Stomach (tissue), 19 donors: ENCODE measurements at places on chromosomes 13 and 19. TPM values are rescaled to one million over a fixed set of nuclear protein-coding genes. Genes with fewer than 3 reads are reported as not detected.

GRCh38 chr19:23771761-23772674 is 13.3 kb upstream of the ZNF681 start:
- no peak for DNase-seq

- peak; percentile 85 for DNase-seq
Measured at GRCh38 chr19:17424743-17425365, 5.0 kb downstream of the MVB12A start.

- no peak for DNase-seq
Measured at GRCh38 chr13:51221108-51221507, 1.1 kb upstream of the FAM124A start.

- no peak for DNase-seq
Measured at GRCh38 chr19:37986048-37986750, 79.2 kb downstream of the SIPA1L3 start.

DNA sequence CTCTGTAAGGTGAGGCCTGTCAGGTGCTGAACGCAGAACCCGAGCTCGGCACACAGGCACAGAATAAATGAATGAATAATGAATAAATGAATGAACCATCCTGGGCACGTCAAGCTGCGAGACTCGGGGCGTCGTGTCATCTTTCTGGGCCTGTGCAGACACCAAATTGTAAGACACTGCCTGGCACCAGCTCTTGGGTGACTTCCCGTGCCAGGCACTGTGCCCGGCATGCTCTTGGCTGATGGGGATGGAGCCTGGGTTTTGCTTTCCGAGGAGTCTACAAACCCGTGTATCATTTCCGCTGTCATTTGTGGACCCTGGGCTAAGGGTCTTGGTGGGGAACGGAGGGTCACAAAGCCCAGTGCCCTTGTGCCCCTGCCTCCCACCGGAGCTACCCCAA is 43.9 kb downstream of the CELF5 start:
- DNase-seq: no peak

- no peak for DNase-seq
Measured at GRCh38 chr19:11882606-11883005, 5.0 kb upstream of the ZNF69 start.

GRCh38 chr19:8512115-8512967 is 1.6 kb downstream of the ZNF414 start:
- no peak for DNase-seq

- DNase-seq: no peak
Measured at GRCh38 chr19:40739030-40739839, 11.0 kb downstream of the ACTMAP start.

- DNase-seq: no peak
Measured at GRCh38 chr19:35521124-35521743, 6.9 kb downstream of the SBSN start.

Gene ZNF776
- total RNA-seq: 27.2 TPM

GRCh38 chr13:40539576-40540327 is 126.7 kb downstream of the FOXO1 start:
- no peak for DNase-seq

DNA sequence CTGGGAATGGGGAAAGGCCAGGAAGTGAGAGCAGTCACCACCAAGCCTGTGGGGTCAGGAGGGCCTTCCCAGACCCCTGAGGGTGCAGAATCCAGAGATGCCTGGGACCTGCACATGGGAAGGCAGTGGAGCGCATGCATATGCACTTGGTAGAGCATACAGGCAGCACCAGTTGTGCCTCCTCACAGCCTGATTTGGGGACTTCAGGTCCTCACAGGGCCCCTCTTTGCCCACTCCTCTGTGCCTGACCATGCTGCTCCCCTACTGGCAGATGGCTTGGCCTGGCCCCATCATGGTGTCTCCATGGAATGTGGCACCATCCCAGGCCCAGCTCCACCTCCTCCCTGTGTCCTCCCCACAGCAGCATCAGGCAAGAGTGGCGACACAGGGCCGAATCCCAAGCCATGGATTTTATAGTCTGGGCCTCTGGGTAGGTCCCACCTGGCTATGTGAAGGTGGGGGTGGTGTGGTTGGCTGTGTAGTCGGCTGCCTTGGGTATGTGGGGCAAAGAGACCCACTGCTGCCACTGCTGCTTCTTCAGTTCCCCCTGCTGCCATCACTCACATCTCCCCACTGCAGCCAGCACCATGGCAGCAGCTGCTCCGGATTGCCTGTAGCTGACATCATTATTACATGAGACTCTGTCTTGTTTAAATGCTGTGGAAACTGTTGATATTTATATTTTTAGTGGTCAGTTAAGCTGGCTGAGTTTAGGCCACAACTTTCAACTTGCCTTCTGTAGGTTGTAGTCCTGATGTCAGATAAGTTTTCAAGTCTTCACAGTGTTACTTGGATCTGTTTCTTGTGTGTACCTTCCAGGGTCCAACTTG is 247.0 kb downstream of the GPC6 start:
- DNase-seq: no peak

- peak; percentile 46 for DNase-seq
Measured at GRCh38 chr19:40553885-40554857, 22.5 kb upstream of the SHKBP1 start.

GRCh38 chr19:10211061-10211460 is 16.3 kb upstream of the DNMT1 start:
- DNase-seq: no peak

Gene ZNF726
- 3.5 TPM for total RNA-seq

Gene HS6ST3
- total RNA-seq: 0.58 TPM

Gene ZNF547
- 1.7 TPM for total RNA-seq

GRCh38 chr13:85737952-85738351 is 61.3 kb downstream of the SLITRK6 start:
- no peak for DNase-seq

Gene MCF2L
- total RNA-seq: 66.5 TPM

DNA sequence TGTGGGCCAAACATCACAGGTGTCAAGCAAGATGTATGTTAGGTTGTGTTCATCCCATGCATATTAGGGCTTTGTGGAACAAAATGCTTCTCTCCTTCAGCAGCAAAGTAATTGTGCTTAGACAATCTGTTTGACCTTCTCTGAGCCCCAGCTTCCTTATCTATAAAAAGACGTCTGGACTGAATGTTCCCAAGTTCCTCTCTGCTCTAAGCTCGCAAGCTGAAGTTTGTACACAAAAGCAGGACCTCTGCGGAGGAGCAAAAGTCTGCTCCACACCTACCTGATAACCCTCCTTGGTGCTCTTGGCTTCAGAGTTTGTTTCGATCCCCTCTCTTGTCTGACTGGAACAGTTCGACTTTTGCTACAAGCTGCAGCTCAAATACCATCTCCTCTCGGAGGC is 95.7 kb upstream of the UBL3 start:
- DNase-seq: no peak

GRCh38 chr19:54207983-54208783 is 7.5 kb downstream of the RPS9 start:
- peak; percentile 71 for DNase-seq

Gene SMAD9
- total RNA-seq: 12.2 TPM

Gene KLHL1
- total RNA-seq: 0.37 TPM

DNA sequence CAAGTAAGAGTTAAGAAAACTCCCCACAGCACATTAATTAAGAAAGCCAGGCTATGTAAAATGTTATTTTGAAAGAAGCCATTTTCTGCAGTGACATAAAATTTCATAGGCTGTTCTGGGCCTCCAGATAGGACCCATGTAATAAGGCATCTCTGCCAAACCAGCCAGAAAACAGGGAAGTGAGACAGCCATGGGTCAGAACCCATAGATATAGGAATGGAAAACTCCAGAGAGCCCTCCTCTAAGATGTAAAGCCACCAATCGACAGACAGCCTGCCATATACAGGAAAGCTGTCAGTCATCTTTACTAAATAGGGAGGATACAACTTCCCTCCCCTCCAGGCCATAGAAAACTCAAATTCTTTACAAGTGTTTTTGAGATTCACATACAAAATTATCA is 493.3 kb downstream of the COG6 start:
- no peak for DNase-seq

Gene IL17D
- total RNA-seq: not detected

DNA sequence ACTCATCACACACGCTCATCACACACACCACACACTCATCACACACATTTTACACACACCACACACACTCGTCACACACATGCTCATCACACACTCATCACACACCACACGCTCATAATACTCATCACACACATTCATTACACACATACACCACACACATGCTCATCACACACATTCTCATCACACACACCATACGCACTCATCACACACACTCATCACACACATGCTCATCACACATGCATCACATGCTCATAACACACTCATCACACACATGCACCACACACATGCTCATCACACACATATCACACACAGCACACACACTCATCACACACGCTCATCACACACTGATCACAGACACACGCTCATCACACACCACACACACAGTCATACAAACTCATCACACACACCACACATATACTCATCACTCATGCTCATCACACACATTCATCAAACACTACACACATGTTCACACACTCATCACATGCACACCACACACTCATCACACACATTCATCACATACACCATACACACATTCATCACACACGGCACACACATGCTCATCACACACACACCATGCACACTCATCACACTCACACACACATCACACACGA is 247.1 kb upstream of the SGCG start:
- no peak for DNase-seq

DNA sequence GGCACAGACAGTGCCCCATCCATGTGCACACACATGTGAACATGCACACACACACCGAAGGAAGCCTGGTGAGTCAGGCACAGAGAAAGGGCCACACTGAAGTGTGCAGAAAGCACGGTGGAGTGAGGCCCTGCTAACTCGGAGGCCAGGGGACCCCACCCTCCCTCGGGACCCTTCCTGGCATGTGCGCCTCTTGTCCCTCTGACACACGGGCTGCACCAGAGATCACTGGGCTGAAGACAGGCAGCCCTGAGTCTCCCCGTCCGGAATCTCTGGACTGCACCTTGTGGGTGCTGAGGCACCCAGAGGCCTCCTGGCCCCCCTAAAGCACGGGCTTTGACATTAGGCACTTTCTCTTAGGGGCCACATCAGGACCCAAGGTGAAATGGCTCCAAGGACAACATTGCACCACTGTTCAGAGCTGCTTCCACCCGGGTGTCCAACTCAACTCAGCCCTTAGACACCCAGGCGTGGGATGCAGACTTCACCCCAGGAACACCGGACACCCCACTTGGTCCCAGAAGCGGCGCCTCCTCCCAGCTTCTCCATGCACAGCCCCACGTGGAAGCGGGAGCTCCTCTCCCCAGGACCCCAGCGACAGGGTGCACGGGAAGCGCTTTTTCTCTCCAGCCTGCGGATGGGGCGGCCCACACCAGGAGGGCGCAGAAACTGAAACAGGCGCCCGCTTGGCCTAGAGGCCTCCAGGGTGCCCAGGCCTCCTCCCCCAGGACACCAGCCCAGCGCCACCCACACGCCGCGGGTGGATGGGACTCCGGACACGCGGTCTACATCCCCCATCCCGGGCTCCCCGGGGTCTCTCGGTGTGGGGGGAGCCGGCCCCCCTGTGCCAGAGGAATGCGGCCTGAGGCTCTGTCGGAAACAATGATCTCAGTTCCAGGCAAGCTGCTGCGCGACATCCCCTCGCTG is 90.2 kb downstream of the SPACA7 start:
- DNase-seq: no peak

Gene ZNF414
- total RNA-seq: 1.8 TPM
